ENCODE measurements at places on chromosomes 1 and 21.

GRCh38 chr1:160567858-160568682 is 11.2 kb downstream of the CD84 start:
- DNase-seq = peak; percentile 57

GRCh38 chr1:212457740-212458338 is 25.1 kb downstream of the NENF start:
- peak; percentile 53 for DNase-seq

DNA sequence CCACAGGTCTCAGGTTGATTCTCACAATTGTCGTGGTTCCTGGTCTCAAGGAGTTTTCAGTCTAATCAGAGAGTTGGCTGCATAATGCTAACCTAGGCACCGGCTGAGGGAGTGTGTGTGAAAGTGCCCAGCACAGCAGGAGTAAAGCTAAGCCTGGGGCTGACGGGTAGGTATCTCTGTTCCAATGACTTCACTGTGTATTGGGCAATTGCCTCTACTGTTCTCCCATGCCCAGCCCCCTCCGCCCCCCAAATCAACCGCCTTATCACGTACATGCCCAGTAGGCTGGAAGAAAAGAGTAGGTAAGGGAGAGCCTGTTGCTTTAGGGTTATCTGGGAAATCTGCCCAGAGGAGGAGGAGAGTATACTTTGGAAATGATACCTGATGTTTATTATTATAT is 54.7 kb downstream of the MRPS6 start:
- no peak for DNase-seq

GRCh38 chr1:56363007-56363770 is 216.2 kb downstream of the PLPP3 start:
- no peak for DNase-seq

DNA sequence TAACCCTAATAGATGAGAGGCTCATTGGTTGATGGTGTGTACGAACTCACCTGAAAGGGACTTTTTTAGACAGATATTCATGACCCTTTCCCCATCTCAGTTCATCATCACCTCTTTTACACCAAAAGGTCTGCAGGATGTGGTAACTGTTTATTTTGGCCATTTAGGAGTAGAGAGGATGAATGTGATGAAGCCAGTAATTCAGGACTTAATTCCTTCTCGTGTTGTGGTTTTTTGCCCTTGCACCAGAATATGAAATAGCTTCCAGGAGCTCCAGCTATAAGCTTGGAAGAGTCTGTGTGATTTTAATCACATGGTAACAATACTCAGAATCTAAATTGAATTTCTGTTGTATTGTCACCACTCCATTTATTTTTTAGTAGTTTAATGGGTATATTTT is 189.4 kb upstream of the KCTD3 start:
- no peak for DNase-seq

DNA sequence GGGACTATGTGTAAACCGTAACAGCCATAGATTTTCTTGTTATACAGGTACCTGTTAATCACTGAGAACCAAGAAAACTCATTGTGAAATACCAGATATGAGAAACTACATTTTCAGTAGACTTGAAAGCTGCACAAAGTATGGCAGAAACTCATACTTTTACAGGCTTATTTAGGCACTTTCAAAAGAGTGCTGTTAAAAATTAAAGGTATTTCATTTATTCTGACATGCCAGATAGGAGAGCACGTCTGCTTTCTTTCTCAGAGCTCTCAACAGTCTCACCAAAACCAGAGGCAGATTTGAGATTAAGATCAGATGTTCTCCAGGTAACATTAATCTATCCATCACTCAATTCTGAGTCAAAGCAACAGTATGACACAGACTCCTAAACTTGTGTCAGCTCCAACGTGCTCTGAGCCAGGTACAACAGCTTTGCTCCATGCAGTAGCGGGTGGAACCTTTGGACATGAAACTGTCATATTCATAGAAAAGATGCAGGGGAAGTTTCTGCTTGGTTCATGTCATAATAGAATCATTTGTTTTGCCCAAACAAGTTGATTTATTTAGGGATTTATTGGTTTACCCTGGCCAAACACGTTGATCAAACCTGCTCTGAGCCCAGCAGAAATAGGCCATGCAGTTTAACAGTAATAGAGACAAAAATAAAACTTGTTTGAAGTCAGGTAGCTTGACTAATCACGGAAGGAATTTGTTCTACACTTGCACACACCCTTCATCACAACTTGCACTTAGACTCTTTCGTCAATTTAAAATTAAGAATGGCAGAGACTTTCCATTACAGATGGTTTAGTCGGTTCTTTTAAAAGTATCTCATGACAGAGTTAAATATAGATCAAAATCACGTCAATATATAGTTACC is 20.8 kb upstream of the TSNAX start:
- DNase-seq = no peak

- DNase-seq = no peak
Observed at GRCh38 chr1:117499071-117499470, 106.8 kb upstream of the TENT5C start.

- no peak for DNase-seq
Observed at GRCh38 chr1:171350594-171350993, 36.6 kb downstream of the FMO4 start.

GRCh38 chr1:67711158-67711854 is 26.3 kb downstream of the GADD45A start:
- no peak for DNase-seq
